ENCODE measurements at places on chromosomes 3 and 15.

DNA sequence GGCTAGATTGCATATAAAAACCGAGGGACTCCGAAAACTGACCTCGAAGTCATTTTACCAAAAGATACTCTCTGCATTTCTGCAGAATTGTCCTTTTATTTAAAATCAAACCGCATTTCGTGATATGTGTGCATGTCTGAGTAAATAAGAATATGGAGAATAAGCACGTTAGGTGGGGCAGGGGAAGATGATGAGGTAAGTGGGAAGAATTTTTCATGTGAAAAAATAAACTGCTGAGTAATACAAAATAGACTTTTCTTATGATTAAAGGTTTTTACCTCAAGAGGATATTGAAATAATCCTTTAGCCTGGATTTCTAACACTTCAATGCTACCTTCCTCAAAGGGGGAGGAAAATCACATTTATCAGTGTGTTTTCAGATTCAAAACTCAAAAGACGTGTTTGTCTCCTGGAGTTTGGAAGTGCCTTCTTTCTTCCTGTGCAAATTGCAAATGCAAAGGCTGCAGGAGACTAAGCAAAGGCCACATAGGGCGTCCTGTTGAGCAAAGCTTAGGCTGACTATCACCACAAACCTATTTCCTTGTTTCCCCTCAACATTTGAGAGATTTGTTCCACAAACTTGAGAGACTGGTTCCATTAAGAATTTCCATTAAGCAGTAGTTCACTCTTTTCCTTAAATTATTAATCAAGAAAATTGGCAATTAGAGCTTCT is 813.5 kb downstream of the MCTP2 start:
- no peak for DNase-seq

GRCh38 chr3:171228240-171228639 is 201.7 kb upstream of the SLC2A2 start:
- DNase-seq, result no peak

DNA sequence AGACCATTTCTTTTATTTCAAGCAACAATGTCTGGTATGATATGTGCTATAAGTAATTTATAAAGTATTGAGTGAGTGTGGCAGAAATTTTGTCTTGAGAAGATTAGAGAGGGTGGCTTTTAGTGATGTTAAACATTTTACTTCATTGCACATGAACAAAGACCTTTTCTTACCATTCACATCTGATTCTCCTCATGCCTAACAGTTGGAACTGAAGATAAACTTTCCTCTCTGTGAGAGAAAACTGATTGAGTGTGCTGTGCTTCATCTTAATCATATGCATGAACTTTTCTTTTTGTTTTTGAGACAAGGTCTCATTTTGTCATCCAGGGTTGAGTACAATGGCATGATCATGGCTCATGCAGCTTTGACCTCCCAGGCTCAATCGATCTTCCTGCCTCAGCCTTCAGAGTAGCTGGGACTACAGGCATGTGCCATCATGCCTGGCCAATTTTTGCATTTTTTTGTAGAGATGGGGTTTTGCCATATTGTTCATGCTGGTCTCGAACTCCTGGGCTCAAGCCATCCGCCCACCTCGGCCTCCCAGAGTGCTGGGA is 377.7 kb upstream of the GOLIM4 start:
- no peak for DNase-seq

DNA sequence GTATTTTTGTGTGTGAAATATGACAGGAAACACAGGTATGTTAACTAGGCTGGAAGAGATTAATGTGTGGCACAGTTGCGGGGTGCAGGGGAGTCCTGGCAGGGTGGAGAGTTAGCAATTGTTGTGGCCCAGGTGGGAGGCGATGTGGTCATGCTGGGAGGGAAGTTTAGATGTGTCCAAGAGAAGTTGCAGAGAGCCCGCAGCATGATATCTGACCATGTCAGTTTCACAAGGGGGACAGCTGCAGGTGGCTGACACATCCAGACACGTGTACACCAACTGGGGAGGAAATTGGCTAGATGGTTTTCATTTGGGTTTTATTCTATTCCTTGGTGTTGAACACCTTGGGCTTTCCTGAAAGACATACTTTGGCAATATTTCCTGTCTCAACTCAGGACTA is 172.8 kb upstream of the RGMA start:
- no peak for DNase-seq

GRCh38 chr15:39584266-39584659 is 3.4 kb downstream of the THBS1 start:
- no peak for DNase-seq

GRCh38 chr3:141078200-141078599 is 27.1 kb downstream of the SPSB4 start:
- DNase-seq, result no peak

GRCh38 chr3:136819392-136819730 is 435 bp downstream of the SLC35G2 start:
- no peak for DNase-seq

- no peak for DNase-seq
Observed at GRCh38 chr3:181956122-181956521, 244.4 kb downstream of the SOX2 start.

DNA sequence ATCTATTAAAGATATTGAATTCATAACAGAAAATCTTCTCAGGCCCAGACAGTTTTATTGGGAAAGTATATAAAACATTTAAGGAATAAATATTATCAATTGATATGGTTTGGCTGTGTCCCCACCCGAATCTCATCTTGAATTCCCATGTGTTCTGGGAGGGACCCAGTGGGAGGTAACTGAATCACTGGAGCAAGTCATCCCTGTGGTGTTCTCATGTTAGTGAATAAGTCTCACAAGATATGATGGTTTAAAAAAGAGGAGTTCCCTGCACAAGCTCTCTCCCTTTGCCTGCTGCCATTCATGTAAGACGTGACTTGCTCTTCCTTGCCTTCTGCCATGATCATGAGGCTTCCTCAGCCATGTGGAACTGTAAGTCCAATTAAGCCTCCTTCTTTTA is 160.5 kb downstream of the ANO10 start:
- DNase-seq, result no peak

- no peak for DNase-seq
Observed at GRCh38 chr15:59407946-59408345, 30.0 kb upstream of the FAM81A start.

DNA sequence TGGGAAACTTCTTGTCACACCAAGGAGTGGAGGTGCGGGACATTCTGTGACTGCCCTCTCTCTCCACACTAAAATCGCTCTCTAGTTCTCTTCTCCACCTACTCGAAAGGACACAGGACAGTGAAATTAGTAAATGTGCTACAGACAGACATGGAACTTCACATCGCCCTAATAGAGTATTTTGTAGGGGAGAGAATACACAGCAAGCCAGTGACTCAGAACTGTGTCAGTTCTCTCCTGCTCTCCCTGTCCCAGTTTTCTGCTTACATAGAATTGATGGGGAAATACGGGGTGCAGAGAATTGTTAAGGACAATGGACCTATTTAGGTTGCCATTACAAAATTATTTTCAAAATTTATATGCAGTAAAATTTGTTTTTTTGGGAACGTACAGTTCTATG is 159.6 kb upstream of the GADL1 start:
- no peak for DNase-seq

DNA sequence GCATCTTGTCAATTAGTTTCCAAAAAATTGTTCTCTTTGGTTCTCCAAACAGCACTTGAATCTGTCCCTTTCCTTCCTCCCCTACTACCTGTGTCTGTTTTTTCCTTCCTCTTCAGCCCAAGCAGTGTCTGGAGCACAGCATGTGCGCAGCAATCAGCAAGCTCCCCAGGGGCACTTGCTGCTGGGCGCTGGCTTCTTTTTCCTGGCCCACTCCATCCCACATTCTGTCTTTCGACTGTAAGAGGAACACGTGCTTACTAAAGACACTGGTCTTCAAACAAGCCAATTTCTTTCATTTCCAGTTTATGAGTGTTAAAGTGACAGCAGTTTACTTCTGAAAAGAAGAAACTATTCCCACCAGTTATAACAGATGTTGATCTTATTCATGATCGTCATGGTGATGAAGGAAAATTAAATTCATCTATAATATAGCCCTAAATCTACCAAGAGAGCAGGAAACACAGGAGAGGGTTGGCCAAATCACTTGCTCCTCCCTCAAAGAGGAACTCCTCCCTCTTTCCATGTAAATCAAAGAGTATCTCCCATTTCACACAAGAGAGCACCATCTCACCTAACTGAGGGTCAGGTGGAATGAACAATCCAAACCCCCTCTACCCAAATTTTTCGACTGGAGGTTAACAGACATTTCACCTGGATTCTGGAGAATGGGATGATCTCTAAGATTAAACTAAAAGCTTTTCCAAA is 115.4 kb downstream of the IGF2BP2 start:
- DNase-seq, result no peak

DNA sequence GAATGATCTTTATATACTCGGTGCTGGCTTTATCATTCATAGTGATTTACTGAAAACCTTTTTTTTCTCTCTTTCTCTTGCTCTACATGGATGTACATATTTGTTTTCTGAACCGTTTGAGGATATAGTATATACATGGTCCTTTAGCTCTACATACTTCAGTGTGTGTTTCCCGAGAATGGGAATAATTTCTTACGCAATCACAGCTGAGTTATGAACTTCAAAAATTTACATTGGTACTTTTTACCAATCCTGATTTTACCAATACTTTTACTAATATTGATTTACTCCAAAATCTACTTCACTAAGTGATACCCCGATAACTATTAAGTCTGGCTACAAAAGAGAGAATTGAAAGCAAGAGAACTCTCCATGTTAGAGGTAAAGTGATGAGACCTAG is 294.3 kb upstream of the ICE2 start:
- no peak for DNase-seq

- no peak for DNase-seq
Observed at GRCh38 chr15:69593488-69593887, 140.9 kb downstream of the RPLP1 start.

- DNase-seq, result no peak
Observed at GRCh38 chr3:188309437-188310269, 155.7 kb downstream of the LPP start.

- no peak for DNase-seq
Observed at GRCh38 chr15:95822961-95823360, 507.5 kb upstream of the NR2F2 start.

DNA sequence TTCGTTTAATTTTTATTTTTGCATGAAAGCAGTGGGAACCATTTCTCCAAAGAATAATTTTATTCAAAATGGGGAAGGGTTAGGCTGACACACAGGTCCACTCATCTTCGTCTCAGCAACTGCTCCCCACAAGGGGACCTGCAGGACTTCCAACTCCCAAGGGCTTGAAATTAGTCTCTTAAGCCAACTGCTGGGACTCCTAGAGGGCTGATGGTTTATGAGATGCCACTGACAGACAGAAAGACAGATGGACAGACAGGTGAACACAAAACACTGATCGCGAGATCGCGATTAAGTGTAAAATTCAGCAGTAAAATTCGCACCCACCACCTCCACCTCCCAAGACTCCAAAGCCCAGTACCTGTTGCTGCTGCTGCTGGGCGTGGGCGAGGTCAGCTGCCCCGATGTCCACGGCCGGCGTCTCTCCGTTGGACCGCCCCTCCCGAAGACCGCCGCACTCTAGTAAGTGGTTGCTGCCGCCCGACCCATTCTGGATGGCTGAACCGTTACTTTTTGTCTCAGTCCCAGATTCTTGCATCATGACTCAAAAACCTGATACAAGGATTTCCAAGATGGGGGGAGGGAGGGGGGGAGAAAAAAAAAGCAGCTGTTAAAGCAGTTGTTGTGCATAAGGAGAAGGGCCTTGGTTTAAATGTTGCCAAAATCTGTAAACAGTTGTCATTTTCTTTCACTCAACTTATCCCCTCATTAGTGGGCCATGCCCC is 385.5 kb downstream of the FOXP1 start:
- no peak for DNase-seq

DNA sequence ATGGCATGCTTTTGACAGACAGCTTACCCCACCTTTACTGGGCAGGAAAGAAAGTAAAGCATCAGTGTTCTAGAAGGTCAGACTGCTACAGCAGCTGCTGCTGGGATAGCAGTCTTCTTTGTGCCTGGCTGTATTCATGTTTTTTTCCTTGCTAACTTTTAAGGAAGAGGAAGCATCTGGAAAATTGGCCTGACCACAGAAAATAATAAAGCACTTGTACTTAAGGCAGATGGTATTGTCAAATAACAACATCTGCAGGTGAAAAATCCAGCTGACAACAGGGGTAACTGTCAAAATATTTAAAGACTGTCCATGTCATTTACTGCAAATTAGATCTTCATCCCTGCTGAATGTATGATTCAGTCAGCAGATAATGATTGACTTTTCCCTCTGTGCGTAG is 229.0 kb downstream of the OXSM start:
- DNase-seq, result no peak

GRCh38 chr3:40877631-40878463 is 321.5 kb upstream of the CTNNB1 start:
- DNase-seq, result peak; percentile 75

- DNase-seq, result no peak
Observed at GRCh38 chr3:155236473-155236872, 57.0 kb downstream of the STRIT1 start.

- no peak for DNase-seq
Observed at GRCh38 chr3:159865041-159865579, 123.5 kb upstream of the IL12A start.

DNA sequence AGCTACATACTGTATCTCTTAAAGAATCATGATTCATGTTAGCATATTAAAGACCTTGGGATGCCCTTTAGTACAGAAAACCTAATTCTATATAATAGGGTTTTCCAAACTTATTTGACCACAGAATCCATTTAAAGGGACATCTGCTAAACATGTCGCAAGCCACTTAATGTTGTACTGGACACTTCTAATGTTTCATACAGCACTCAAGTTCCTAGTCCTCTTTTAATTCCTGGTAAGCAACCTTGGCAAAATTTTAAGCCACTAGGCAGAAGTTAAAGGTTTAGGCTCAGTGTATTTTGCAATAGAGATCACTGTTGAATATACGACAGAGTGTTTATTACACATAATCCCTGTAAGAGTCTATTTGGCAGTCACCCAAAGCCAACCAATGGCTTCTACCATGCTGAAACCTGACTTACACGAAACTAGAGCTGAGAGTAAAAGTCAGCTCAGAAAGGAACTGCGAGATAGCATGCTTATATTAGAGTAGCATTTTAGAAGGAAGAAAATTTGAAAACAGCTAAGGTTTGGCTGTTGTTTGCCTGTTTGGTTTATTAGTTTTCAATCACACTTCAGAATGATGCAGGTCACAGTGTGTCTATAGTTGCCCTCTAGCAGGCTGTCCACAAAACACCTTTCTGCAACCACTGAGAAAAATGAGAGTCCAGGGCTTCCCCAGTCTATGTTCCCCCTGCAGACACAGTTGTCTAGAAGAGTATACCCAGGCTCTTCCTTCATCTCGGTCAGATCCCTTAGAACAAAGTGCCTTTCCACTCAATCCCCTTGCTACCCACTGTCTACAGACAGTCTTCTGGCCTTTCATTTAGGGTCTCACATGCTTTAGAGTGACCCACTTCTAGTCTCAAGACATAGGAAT is 104.4 kb downstream of the FMN1 start:
- no peak for DNase-seq

DNA sequence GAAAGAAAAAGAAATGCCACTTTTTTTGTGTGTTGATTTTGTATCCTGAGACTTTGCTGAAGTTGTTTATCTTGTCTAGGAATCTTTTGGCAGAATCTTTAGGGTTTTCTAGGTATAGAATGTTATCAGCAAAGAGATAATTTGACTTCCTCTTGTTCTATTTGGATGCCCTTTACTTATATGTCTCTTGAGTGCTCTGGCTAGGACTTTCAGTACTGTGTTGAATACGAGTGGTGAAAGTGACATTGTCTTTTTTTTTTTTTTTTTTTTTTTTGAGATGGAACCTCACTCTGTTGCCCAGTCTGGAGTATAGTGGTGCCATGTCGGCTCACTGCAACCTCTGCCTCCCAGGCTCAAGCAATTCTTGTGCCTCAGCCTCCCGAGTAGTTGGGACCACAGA is 64.7 kb upstream of the NPHP3 start:
- DNase-seq, result no peak

GRCh38 chr15:50057905-50058639 is 61.0 kb downstream of the ATP8B4 start:
- no peak for DNase-seq
